ENCODE measurements at places on chromosomes 2 and 18.

- no peak for DNase-seq
Observed at GRCh38 chr2:159775021-159775420, 23.0 kb downstream of the CD302 start.

- no peak for DNase-seq
Observed at GRCh38 chr2:151765760-151766410, 31.6 kb upstream of the NEB start.

DNA sequence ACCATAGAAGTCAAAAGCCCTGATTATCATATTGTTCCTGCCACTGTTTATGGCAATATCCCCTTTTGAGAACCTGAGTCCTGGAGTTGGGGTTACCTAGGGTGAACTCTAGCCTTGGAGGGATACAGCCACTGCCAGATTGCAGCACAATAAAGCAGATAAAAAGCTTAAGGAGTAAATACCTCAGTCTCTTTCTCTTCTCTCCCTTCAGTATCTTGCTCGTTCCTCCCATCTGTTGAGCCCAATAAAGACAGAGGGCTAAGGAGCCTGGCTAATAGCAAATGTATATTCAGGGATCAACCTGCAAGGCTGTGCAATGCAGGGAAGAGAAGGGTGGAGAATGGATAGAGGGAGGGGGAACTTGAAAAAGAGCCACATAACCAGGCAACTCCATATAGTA is 8.0 kb upstream of the DPP4 start:
- DNase-seq, result no peak

DNA sequence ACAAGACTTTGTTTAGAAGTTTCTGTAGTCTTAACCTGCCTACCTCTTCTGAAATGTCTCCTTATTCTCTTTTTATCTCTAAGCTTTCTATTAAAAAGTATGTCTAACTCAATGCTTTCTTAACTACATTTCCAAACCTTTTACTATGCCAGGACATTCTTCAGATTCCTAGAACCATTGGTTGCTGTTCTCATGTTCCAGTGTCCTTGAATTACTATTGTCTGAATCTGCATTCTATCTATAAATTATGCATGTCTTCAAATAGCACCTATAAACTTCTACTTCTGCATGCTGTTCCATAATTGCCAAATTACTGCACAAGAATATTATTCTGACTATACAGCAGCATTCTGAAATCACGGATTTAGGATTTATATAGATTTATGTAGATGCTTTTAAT is 166.0 kb upstream of the VWC2L start:
- DNase-seq, result no peak

DNA sequence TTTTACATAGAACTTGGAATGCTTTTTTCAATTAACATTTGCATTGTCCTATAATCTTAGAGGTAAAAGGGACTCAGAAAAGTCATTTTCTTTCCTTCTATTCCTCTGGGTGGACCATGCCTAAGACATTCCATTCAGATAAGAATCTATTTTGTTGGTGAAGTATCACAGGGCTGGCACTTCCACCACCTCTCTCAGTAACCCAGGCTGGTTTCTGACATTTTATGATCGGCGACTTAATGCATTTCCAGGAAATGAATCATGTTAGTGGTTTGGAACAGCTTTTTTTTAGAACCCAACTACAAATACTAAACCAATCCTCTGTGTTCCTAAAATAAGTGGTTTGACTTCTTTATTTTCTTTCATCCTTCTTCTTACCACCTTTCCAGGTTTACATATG is 27.0 kb downstream of the GAD1 start:
- DNase-seq, result no peak

DNA sequence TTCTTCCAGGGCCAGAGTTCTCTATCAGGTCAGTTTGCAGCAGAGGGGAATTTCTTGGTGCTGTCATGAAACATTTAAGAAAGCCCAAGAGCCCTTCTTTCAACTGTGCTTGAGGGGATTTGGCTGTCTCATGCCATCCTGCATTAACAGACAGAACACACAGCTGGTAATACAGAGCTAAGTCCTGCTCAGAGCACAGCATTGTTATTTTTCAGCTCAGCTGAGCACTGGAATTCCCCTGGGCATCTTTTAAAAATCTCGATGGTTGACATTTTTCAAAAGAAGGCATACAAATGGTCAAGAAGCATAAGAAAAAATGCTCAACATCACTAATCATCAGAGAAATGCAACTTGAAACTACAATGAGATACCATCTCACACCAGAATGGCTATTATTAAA is 14.9 kb upstream of the IL1R2 start:
- DNase-seq, result no peak

DNA sequence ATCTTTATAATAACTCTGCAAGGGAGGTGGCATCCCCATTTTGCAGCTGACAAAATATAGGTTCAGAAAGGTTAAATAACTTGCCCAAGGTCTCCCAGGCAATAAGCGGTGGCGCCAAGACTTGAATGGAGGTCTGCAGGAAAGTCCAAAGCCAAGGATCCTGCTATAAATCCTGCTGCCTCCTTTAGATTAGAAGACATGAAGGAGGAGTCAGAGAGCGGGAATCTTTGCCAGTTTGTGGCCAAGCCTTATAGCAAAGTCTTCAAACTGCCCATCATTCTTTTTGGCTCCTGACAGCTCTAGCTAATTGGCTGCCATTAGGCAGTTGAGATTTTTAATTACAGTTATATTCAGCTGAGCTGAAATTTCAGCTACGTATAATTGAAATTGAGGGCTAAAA is 114.3 kb downstream of the C1D start:
- DNase-seq, result no peak

DNA sequence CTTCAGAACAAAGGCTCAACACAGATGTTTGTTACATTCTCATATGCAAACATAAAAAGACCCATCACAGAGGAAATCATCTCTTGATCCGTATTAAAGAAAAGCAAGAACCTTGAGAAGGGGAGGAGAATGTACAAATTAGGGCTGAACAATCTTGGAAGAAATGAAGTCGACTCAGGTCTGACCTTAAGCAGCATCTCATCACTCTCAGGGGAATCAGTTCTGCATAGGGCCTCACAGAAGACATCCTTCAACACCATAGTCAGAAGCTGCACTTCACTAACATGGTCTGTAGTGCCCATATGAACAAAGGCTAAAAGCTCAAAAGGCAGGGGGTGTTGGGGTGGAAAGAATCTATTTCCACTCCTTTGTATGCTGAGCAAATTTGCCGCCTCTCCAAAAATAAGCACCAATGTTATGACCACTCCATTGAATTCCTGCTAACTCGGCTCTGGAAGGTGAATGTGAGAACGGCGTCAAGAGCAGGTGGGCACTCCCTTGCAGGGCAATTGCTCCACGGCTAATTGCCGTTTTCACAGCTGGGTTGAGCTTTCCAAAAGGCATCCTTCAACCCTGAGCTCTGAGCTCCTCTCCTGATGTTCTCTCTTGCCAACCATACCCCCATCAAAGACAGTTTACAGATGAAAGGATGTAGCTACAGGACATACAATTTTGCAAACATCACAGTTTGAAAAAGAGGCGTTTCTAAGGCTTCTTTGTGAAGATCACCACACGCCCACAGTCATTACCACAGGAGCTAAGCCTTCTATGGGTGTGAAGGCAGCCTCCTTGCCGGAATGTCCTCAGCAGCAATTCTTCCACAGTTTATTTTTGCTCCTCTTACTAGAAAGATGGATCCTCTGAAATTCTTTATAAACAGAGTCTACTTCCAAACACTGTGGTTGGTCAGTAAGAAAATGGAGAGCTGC is 10.0 kb downstream of the KLF7 start:
- DNase-seq, result no peak

Data from stimulated activated CD8-positive, alpha-beta memory T cell treated with anti-CD3 and anti-CD28 coated beads, Interleukin-15, amount 100 ng/mL, for 24 hours (primary cell).